ENCODE measurements at places on chromosomes 13 and 19.

GRCh38 chr13:21913010-21913409 lies 242.1 kb downstream of the FGF9 start:
- no peak for DNase-seq

GRCh38 chr13:96539791-96540190 lies 449.9 kb downstream of the HS6ST3 start:
- DNase-seq, result no peak

DNA sequence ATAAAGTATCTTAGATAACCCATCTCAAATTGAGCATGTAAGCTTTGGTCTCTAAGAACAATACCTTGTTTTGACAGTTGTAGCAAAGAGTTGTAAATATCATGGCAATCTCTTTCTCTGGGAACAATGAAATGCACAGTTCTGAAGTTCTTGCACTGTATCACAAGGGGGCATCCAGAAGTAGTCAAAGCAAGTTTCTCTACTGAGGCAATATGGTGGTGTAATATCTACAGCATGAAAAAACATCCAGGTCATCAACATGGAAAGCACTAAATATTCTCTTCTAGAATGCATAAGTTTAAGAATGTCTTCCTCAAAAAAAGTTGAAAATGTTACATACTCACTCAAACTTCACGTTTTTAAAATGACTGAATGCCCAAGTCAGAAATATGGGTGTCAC lies 19.6 kb downstream of the MTMR6 start:
- DNase-seq, result no peak

DNA sequence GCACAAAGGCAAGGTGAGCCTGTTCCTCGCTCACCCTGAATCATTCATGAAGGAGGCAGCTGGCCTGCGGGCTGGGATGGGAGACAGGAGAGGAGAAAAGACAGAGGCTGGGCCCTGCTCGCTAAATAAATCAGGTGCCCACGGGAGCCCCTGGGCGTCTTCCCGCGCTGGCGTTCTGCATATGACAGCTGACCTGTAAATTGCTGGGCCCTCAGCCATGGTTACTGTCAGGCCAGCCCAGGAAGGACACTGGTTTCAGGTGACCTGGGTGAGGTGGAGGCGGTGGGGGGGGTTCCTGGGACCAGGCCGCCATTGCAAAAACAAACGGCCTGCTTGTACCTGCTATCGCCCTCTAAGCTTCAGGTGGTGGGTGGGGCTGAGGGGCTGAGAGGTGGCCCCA lies 3.4 kb upstream of the PTBP1 start:
- DNase-seq, result no peak
